ENCODE measurements at places on chromosomes 1 and 21.

DNA sequence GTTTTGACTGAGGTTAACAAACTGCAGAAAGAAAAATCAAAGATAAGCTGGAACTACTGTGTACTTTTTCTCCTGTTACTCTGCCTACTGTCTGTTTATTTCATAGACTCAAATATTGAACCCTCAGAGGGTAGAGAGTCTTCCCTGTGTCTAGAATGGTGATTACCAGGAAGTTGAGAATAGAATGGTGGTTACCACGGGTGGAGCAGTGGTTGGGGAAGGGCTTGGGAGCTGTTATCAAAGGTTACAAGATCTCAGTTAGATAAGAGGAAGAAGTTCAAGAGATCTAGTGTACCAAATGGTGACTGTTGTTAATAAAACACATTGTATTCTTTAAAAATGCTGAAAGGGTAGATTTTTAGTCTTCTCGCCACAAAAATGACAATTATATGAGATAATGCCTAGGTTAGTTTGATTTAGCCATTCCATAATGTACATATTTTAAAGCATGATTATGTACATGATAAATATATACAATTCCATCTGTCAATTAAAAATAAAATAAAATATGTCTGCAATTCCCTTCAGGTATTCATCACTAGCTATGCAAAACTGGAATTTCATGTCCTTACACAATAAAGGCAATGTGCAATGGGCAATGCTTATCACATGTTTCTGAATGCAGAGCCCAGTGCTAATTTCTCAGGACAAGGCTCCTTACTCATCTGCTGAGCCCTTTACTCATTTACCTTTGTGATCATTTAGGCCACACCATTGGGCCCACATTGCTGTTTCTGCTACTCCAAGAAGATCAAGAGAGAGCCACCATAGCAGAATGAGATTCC lies 474.3 kb upstream of the CAMK1G start:
- DNase-seq, result no peak

- DNase-seq, result peak; percentile 58
These were observed 295.2 kb downstream of the HLX start for GRCh38 chr1:221174330-221174993.

- DNase-seq, result no peak
These were observed 15.8 kb downstream of the AUNIP start for GRCh38 chr1:25843483-25843882.

DNA sequence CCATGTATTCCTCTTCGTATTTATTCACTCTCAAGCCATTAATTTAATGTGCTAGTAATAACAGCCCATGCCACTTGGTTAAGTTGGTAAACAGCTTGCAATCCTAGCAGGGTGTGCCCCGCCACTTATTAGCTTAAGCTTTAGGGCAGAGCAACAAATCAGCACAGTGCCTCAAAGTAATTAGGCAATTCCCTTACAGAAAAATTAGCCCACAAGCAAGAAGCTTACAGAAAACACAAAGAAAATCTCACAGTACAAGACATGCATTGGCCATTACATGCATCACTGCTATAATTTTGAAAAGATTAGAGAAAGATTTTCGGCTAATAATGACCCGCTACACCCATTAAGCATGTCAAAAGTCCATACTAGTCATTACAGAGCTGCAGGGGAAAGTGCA lies 47.6 kb downstream of the TGFB2 start:
- DNase-seq, result no peak

- no peak for DNase-seq
These were observed 117.4 kb downstream of the CRYAA start for GRCh38 chr21:43286196-43286595.

DNA sequence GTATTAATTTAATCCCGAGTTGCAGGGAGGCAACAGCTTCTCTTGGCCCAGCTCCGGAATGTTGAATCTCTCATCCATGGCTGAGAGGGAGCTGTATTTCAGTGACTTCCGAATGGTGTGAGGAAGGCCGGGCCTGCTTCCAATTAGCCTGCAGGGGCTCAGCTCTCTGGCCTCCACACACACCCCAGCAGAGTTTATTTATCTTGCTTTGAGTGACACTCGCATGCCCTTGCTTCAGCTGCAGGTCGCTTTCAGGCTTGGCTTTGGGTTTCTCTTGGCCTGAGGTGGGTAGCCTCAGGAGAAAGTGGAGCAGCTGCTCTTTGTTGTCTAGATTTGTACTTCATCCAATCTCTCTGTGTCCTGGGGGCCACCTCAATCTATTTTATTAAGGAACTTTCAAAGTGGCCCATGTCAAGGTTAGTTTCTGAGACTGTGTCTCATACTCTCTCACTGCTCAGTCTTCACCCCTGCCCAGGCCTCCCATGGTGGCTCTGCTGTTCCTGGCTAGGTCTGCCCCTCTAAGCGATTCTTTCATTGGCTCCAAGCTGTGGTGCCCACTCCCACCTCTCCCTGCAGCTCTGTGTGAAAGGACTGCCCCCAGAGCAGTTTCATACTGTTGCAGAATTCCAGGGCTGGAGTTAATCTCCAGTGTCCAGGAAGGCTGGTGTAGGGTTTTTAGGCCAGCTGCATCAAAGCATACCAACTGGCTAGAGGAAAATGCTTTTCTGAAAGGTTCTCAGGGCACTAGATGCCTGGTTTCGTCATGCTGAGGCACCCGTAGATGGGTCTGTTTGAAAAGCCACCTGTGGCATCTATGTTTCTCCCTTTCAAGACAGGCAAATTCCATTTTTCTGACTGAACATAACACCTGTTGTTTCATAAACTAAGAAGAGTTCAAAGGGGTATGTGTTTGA lies 153.5 kb downstream of the PLXNA2 start:
- DNase-seq, result no peak

- DNase-seq, result no peak
These were observed 8.2 kb upstream of the TGFBR3 start for GRCh38 chr1:91894036-91894761.

DNA sequence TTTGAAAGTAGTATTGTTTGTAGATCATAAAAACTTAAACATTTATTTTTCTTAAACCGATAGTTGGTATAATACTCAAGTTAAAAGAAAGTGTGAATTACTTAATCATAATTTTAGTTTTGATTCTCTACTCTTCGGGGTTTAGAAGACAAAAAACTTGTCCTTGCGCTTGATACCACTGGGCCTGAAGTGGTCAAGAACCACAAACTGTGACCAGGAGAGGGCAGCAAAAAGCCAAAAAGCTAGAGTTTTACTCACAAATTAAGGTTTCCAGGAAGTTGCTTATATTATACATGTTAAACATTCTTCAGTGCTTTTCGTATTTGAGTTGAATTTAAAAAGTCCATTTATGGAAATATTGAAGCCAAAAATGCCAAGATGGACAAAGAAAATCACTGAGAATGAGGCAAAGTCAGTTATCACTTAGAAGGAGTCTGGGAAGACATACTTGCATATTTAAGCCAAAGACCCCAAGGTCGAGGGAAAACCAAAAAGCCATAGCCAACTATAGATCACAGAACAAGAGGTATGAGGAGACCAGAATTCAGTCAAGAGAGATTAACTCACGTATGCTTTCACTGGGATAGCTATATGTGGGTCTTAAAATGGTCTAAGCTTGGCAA lies 34.2 kb downstream of the EFCAB7 start:
- peak; percentile 34 for DNase-seq

GRCh38 chr1:86154571-86155050 lies 2.0 kb downstream of the COL24A1 start:
- peak; percentile 62 for DNase-seq

- no peak for DNase-seq
These were observed 6.9 kb downstream of the LMNA start for GRCh38 chr1:156121457-156121856.

DNA sequence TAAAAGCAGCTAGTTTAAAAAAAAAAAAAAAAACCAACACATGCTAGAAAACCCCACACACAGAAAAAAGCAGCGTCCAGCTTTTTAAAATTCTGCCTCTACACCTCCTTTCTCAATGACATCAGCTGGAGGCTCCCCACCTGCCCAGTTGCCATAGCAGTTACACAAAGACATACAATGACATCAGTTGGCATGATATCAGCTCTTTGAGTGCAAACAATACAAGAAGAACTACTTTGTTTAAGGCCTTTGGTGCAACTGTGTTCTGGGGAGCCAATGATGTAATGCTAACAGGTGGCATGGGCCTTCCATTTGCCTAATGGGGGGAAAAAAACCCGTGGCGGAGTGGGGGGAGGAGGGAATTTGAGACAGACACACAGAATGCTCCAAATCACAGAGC lies 32.9 kb downstream of the DUSP10 start:
- no peak for DNase-seq

DNA sequence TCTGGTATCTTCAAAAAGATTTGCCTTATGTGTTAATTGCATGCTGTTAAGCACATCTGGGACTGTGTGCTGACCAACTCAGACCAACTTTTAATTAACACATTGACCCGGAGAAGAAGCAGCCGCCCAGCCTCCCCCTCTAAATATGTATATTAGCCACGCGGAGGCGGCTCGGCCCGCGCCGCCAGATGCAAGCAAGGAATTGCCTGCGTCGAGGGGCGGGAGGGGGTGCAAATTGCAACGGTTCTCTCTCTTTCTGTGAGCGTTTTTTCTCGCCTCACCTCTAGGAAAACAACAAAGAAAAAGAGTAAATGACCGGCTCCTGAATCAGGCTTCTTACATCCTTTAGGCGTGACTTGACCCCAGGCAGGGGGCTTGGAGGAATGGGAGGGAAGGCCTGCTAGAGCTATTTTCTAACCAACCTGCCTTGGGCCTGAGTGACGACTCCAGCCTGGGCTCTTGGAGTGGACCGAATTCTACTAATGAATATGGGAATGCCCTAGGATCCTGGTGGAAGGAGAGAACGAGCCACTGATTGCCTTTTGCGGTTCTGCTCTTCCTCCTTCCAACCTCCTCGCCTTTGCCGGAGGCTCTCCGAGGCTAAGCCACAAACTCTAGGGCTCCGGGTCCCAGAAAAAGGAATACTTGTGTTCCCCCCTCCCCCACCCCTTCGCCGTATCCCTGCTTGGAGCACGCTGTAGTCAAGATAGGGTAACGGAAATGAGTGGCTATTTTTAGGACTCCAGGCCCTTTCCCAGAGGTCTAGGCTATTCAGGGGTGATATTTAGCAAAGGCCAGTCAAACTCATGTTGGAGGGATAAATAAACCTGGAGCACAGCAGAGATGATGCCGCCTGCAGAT lies 417.0 kb upstream of the ESRRG start:
- peak; percentile 58 for DNase-seq

GRCh38 chr1:86998727-86999126 lies 84.3 kb downstream of the HS2ST1 start:
- no peak for DNase-seq

DNA sequence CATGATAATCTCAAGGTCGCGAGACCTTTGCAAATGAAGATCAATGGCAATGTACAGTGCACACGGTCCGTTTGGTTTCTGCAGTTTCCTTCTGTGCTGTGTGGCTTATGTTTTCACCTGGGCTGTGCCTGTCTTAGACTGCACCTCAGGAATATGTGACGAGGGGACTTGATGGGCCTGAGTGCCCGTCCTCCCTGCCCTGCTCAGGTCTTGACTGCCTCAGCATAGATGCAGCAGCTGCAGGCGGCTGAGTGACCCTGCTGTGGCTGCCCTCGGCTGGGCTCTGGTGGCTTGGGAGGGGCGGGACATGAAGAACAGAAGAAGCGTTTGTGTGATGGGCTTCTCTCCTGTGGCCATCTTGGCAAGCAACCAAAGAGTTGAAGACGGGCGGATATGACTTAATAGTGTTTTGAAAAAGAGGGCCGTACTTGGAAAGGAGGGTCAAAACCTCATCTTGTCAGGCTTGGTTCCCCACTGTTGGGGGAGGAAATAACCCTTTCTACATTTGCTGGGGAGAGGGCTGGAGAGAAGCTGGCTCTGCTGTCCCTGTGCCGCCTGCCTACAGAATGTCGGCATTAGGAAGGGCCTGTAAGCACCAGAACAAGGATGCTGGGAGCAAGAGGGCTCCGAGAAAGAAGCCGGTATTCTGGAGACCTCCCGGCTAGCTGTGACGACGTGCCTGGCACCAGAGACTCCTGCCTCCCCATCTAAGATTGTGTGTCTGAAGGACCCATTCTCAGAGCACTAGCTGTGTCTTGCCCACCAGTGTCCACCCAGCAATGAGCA lies 7.1 kb downstream of the MYBPHL start:
- DNase-seq, result no peak

GRCh38 chr1:111505641-111506119 lies 2.2 kb upstream of the ADORA3 start:
- DNase-seq, result no peak

GRCh38 chr1:96313216-96313615 lies 408.4 kb upstream of the PTBP2 start:
- no peak for DNase-seq

Measured in H9 (cell line).